ENCODE measurements at places on chromosomes 6 and 20.

DNA sequence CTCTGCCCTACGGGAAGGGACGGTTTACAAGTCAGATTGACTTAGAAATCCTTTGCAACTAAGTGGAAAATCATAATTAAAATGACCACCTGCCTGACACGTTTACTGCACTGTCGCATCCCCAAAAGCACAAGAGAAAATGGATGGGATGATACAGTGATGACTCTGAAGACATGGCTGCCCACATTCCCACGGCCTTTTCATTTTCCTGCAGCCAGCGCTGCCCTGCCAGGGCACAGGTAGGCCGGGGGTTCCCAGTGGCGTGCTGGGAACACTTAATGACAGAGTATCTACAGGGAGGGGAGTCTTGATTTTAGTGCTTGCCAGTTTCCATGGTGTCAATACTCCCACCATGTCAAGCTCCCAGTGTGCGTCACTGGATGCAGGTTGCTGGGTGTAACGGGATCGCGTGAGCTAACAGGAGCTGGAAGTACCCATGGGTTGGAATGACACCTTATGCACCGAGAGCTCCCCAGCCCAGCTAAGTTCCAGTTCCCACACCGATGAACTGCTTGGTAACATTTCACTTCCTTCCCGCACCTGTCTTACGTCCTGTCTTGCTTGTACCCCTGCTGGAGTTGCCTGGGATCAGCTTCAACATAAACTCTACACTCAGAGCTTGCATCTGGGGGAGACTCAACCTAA lies 129.0 kb downstream of the ANKRD60 start:
- no peak for DNase-seq

- DNase-seq = no peak
Measured at GRCh38 chr6:149938571-149939355, 3.1 kb upstream of the ULBP2 start.

GRCh38 chr6:34094474-34095135 lies 51.3 kb downstream of the GRM4 start:
- DNase-seq = no peak

DNA sequence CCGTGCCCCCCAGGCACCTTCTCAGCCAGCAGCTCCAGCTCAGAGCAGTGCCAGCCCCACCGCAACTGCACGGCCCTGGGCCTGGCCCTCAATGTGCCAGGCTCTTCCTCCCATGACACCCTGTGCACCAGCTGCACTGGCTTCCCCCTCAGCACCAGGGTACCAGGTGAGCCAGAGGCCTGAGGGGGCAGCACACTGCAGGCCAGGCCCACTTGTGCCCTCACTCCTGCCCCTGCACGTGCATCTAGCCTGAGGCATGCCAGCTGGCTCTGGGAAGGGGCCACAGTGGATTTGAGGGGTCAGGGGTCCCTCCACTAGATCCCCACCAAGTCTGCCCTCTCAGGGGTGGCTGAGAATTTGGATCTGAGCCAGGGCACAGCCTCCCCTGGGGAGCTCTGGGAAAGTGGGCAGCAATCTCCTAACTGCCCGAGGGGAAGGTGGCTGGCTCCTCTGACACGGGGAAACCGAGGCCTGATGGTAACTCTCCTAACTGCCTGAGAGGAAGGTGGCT lies 960 bp downstream of the TNFRSF6B start:
- DNase-seq = no peak

DNA sequence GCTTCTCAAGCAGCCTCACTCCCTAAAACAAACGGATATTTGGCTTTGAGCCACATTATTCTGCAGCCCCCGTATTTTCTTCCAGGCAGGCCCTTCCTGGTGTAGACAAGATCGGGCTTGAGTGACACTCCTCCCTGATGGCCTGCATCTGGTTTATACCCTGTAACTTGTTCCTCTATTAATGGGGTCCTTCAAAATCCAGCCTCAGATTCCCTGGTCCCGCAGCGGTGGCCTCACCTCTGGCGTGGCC lies 375 bp upstream of the TMEM14C start:
- no peak for DNase-seq

DNA sequence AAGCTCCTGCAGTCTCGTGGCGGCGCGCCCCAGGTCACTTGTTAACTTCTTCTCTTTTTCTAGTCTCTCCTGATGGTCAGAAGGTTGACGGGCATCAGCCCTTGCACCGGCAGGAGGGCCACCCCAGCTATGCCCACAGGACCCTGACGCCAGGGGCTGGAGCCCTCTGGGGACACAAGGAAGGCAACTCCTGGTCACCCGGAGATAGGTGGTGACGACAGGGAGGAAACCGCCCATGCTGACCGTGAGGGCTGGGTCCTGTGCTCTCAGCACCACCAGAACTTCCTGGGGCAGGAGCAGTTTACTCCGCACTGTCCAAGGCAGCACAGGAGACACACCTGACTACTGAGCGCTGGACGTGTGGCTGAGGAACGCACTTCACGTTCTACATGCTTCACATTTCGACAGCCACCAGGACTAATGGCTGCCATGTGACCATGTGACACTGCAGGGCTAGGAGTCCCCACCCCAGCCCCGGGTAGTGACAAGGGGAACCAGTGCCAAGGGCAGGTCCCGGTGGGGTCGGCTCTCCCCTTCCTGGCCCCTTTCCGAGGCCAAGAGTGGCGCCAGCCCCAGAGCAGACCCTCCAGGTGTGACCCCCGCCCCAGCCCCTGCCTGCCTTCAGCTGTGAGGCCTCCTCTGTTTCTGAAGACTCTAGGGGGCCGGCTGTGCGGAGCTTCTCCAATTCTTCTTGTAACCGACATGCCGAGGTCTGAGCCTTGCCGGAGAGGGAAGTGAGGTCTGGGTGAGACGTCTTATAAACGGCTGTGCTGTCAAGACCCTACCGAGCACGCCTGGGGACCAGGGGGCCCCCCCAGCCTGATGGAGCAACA lies 45.2 kb downstream of the DSTN start:
- DNase-seq = no peak

DNA sequence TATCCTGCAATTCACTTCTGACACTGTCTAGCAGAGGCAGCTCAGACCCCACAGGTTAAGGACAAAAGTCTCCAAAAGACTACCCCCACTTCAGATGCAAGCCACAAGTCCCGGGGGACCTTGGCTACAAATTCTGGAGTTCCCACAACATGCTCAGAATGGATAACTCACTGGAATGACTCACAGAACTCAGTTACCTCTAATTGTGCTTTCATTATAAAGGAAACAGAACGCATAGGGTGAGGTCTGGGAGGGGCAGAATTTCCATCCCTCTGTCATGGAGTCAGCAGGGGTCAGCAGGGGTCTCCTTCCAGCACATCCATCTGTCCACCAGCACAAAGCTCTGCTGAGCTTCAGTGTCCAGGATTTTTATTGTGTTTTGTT lies 184.2 kb downstream of the CDH4 start:
- no peak for DNase-seq

- DNase-seq = no peak
Measured at GRCh38 chr6:26445934-26446667, 5.8 kb downstream of the BTN3A3 start.

GRCh38 chr20:50189681-50190250 lies 864 bp upstream of the CEBPB start:
- no peak for DNase-seq

- no peak for DNase-seq
Measured at GRCh38 chr6:85678026-85678601, 35.4 kb upstream of the SYNCRIP start.

DNA sequence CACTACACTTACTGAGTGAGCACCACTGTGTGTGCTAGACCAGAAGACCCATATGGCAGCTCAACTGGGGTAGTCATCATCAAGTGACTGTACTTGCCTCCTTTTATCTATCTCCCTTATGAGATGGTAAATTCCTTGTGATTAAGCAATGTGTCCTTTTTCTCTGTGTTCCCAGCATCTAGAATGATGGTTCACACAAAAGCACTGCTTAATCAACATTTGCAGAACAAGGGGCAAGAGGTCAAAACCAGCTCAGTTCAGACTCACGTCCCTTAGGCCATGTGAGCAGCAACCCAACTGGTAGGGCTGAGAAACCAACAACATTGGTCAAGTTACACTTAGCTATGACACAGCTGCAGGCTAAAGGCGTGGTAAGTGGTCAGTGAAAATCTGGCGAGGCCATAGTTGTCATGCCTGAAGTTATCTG lies 10.0 kb downstream of the TRAM2 start:
- DNase-seq = no peak

- no peak for DNase-seq
Measured at GRCh38 chr6:131955876-131956275, 4.7 kb upstream of the CCN2 start.

DNA sequence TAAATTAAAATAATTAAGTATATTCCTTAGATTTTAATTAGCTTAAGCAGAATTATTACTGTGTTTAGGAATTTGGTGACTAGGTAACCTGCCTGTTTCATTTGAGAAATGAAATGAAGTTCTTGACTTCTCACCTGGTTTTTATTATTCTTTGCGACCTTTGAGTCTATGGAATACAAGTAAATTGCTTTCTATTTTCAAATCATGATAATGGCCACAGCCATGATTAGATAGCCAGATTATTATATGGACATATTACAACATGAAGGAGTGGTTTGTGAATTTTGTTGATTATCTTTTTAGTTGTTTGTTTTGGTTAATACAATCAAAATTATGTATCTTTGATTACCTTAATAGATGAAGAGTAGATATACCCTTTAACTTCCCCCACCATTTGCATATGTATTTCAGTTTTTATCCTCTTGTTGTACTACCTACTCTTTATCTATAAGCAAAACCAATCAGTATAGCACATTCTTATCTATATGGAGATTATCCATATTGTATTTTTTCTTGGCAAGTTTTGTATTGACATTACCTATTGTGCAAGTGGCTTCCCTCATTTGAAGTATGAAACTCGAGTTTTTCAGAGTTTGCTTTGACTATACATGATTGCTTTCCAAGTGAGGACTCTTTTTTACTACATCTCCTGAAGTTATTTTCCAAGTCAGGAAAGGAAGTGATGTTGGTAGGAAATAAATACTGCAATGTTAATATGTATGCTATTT lies 47.9 kb downstream of the CD2AP start:
- DNase-seq = no peak

DNA sequence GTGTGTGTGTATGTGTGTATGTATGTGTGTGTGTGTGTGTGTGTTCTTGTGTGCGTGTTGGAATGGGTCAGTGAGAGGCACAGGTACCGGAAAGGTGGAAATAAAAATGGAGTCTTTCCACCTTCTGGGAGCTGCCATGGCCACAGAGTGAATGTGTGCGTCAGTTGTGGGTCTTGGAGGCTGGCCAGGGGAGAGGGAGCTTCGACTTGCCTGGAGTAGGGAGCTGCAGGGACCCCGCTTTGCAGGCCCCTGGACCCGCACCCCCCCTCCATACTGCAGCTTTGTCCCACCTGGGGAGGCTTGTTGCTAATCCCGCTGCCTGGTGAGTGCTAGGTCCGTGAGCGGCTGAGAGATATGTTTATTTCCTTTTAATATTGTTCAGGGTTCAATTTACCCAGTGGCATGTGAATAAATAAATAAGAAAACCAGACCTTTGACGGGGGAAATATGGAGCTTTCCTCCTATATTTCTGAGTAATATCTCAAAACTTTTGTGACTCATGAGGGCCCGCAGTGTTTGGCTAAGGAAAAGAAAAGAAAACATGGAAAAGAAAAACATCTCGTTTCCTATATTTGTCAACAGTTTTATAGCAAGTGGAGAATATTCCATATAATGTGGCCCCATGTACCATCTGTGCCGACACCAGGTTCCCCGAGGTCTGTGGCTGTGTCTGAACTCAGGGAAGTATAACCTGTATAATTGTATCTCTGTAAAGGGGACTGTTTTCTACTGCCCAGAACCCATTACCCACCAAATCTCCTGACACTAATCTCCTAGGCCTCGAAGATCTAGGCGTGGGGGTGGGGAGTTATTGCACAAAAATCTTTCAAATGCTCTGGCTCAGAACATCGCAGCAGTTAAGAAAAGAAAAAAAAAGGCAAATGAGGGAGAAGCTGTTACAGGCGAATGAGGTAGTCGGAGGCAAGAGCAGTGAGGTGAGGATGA lies 24.6 kb upstream of the CCDC167 start:
- DNase-seq = no peak

DNA sequence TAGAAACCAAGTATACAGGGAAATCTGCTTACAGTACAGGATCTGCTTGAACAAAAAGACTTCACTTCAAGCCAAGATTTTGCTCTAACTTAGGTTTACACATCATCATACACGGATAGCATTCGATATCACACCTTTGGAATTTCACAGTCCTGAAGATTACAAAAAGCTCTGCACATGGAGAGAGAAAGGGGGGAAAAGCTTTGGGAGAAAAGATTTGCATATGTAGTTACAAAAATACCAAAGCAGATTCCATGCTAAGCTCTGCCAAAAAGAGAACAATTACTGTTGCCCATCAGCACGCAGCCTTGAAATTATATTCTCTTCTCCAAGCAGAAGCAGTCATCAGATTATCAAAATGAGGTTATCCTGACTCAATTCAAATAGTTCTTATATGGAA lies 62.0 kb downstream of the HIVEP2 start:
- no peak for DNase-seq

GRCh38 chr6:113758826-113759574 lies 98.1 kb upstream of the MARCKS start:
- no peak for DNase-seq

DNA sequence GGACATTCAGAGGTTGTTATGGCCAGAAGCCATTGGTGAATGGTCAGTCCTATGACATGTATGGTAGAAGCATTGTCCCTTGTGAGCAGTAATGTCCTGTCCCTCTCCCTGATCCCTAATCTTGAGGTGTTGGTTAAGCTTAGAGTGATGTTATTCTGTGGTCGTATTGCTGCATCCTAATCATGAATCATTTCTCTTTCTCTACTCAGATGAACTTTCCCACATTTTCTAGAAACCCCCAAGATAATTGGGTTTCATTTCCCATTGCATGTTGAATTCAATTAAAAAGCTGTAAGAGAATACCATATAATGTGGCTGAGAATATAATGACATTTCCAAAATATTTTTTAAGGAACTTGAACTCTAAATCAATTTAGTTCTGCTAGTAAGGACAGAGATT lies 175.1 kb downstream of the PLCB4 start:
- DNase-seq = no peak

All from D721Med (cell line).